ENCODE measurements at places on chromosomes 16 and 17.

DNA sequence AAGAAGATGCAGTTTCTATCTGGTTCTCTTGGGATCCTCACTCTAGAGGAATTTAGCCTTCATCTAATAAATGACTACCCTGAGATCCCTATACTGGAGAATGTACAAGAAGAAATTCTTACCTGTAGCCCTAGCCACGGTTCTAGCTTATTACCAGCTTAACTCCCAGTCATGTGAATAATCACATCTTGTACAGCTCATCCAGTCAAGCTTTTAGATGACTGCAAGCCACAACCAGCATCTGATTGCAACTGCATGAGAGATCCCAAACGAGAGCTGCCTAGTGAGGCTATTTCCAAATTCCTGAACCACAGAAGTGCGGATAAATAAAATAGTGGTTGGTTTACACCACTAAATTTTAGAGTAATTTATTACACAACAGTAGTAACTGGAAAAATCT lies 196.0 kb upstream of the CPHXL start:
- no peak for DNase-seq

DNA sequence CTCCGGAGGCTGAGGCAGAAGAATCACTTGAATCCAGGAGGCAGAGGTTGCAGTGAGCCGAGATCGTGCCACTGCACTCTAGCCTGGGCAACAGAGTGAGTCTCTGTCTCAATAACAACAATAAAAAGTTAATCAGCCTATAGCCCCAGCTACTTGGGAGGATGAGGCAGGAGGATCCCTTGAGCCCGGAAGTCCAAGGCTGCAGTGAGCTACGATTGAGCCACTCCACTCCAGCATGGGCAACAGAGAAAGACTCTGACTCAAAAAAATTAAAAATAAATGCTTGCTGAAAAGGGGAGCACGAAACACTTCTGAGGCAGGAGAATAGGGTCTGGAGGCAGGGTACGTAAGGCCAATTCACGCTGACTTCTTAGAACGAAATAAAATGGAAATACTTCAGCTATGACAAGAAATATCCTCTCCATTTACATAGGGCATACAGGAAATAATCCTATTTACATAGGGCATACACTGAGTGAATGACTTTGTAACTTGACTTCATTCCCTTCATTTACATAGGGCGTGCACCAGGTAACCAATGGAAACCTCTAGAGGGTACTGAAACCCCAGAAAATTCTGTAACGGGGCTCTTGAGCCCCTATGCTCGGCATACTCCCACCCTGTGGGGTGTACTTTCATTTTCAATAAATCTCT lies 3.2 kb upstream of the PRPSAP1 start:
- no peak for DNase-seq

DNA sequence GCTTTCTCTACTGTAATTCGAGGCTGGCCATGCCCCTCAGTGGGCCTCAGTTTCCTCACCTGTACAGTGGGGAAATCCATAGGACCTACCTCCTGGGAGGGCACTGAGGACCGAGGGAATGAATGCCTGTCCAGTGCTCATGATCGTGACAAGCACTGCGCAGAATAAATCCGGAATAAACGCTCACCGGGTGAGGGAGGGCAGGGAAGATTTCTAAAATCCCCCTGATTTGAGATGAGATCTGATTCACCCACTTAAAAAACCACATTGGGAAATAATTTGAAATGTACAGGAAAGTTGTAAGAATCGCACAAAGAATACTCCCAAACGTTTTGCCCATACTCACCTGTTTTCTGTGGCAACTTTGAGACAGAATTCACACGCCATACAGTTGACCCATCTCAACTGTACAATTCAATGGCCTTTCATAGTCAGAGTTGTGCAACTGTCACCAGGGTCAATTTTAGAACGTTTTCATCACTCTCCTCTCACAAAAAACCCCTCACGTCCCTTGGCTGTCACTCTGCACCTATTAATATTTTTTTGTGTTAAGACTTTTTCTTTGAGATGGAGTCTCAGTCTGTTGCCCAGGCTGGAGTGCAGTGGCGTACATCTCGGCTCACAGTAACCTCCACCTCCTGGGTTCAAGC lies 49.8 kb downstream of the IRF8 start:
- no peak for DNase-seq

DNA sequence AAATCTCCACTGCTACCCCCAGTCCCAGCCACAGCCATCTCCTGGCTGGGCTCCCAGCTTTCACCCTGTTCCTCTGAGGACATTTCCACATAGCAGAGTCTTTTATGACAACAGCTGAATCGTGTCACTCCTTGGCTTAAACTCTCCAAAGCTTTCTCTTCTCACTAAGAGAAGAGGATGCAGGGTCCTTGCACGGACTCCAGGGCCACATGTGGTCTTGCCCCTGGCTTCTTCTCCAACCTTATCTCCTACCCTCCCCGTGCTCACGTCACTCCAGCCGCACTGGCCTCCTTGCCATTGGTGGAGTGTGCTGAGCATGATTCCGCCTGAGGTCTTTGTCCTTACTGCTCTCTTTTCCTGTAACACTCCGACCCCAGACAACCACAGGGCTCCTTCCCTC lies 39.9 kb upstream of the CCDC182 start:
- DNase-seq: no peak

- DNase-seq: no peak
Measured at GRCh38 chr16:2713523-2713922, 6.5 kb downstream of the PRSS27 start.

- DNase-seq: no peak
Measured at GRCh38 chr17:48543107-48543853, 1.6 kb downstream of the HOXB2 start.

DNA sequence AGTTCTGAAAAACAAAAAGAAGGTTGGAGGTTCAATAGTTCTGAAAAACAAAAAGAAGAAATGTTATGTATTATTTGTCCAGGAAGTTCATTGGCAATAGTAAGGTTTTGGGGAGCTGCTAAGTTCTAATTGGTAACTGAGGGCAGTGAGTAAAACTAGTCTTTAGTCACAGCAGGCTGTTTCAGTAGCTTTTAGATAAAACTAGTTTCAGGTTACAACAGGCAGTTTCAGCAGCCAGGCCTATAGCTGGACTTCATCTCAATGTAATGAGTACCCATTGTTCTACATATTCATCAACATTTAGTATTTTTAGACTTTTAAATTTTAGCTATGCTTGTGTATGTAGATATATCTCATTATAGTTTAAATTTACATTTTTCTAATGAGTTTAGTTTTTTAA lies 639.3 kb downstream of the TOX3 start:
- DNase-seq: no peak

- DNase-seq: no peak
Measured at GRCh38 chr17:78785011-78785662, 3.1 kb upstream of the CYTH1 start.

DNA sequence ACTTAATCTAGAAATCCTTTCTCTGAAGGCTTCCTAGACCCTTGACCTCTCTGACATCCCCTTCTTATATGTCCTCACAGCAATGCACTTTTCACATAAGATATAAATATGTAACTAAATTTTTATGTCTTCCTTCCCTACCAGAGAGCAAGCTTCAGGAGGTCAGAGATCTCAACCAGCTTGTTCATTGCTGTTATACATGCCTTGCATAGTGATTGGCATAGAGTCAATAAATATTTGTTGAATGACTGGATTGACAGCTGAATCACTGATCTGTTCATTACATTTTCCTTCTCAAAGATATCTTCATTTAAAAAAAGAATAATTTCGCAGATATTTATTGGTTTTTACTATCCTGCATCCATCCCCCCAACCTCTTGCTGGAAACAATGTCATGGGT lies 29.5 kb downstream of the HYDIN start:
- DNase-seq: no peak

GRCh38 chr17:62661337-62661736 lies 33.9 kb downstream of the MRC2 start:
- no peak for DNase-seq

GRCh38 chr17:75473246-75473645 lies 16.8 kb downstream of the TMEM94 start:
- no peak for DNase-seq
